AG09309 (cell line): ENCODE measurements at places on chromosomes 6 and 20.
A peak's percentile ranks its signal among the peaks of the same experiment; 100 is the strongest.

DNA sequence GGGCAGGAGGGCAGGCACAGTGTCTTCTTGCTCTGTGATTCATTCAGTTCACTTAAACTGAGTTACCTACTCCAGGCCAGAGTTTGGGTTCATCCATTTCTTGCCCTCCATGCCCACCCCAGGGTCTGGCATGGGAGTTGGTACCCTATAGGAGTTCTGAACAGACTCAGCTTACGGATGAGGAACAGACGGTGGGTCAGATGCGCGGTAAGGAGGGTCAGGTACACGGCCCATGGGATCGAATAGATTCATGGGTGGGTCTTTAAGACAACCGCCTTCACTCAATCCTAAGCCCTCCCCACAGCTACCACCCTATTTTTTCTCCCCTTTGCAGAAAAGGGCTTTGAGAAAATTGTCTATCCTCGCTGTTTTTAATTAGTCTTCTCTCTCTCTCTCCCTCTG lies 13.1 kb upstream of the TRIB3 start:
- DNase-seq: no peak

GRCh38 chr6:33151050-33151449 lies 41.2 kb downstream of the COL11A2 start:
- DNase-seq: no peak

GRCh38 chr20:39752262-39752876 lies 790.2 kb downstream of the DHX35 start:
- DNase-seq: no peak

DNA sequence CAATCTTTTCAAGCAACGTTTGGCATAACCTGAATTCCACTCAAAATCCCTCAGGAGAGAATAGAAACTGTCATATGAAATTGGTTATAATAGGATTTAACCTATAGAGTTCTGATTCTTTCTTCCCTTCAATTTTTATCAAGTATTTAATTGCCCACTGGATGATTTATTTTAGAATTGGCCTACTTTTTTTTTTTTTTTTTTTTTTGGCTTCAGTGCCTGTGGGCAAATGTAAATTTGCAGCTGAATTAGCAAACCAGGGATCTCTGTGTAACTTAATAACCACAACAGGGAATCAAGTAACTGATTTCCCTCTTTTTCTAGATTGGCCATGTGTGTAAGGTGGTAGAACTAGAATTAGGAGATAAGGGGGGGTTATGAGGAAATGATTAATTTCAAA lies 157.0 kb downstream of the SOX4 start:
- DNase-seq: no peak

GRCh38 chr20:60117065-60117464 lies 158.8 kb downstream of the CDH26 start:
- peak; percentile 80 for DNase-seq

DNA sequence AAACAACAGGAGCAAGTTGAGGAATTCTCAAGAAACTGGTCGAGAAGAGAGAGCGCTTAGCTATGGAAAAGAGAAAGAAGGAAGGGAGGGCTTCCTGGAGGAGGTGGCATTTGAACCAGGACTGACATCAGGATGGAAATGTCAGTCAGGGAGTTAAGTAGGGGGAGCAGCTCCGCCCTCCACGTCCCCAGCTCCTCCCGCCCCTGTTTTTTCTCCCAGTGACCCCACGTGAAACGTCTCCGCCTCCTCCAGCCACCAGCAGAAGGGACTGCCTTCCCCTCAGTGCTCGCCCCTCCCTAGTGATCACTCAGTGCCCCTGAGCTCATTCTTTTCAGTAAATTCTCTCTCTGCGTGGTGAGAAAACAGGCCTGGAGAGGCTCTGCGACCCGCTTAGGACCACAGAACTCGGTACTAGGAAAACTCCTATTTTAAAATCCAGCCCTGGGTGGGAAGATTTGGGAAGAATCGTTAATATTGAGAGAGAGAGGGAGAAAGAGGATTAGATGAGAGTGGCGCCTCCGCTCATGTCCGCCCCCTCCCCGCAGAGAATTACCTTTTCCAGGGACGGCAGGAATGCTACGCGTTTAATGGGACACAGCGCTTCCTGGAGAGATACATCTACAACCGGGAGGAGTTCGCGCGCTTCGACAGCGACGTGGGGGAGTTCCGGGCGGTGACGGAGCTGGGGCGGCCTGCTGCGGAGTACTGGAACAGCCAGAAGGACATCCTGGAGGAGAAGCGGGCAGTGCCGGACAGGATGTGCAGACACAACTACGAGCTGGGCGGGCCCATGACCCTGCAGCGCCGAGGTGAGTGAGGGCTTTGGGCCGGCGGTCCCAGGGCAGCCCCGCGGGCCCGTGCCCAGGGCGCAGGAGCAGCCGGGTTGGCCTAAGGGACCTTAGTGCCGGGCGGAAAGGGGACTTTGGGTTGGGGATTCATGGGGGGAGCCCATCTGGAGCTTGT lies 4.6 kb downstream of the HLA-DPB1 start:
- DNase-seq: no peak

GRCh38 chr6:38524436-38525145 lies 115.1 kb downstream of the BTBD9 start:
- no peak for DNase-seq

- no peak for DNase-seq
These were observed 70.9 kb upstream of the HLA-E start for GRCh38 chr6:30418448-30418847.

DNA sequence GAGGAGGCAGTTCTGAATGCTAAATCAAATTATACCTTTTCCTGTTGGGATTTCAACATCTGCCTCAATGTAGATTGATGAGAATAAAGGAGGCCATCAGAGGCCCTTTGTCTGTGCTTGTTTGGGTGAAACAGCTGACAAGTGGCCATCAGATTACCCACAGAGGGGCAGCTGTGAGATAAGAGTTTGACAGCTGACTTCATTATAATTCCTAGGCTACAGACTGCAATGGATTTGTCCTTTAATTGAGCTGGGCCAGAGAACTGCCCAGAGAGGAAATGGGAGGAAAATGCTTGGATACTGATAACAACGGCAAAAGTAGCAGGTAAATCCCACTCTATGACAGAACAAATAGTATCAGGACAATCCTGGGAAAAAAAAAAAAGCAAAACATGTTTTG lies 649.4 kb downstream of the HDGFL1 start:
- no peak for DNase-seq

- no peak for DNase-seq
These were observed 624 bp upstream of the TJAP1 start for GRCh38 chr6:43476746-43477145.

GRCh38 chr6:21780141-21780540 lies 186.6 kb downstream of the SOX4 start:
- DNase-seq: no peak

GRCh38 chr6:128981716-128982115 lies 98.8 kb downstream of the LAMA2 start:
- DNase-seq: no peak

DNA sequence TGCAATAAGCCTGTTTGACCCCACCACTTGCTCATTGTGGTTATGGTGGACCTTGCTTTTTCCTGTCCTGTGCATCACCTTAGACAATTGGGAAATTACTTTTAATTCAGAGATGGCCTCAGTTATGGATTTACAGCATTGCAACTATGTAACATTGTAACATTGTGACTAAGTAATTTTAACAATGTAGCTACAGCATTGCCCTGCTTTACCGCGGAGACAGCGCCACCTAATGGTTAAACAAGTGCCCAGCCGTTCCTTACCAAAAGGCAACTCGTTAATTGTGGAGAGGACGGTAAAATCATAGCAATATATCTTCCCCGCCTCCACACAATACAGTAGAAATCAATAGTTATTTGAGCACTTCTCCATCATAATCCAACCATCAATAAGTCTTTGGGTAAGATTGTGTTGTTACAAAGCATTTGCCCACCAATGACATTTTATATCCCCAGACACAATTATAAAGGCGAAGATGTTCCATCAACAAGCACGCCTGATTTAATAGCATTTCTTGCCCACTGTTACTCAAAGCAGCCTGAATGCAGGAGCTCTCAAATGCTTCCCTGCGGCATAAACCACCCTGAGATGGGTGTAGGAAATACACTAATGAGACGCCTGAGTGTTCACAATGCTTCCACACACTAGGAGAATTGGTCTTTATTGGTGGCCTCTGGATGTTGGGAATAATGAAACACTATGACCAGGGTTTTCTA lies 93.7 kb downstream of the PROKR2 start:
- peak; percentile 21 for DNase-seq

- DNase-seq: peak; percentile 62
These were observed 85.9 kb upstream of the TRAF3IP2 start for GRCh38 chr6:111691345-111692225.

- DNase-seq: no peak
These were observed 121.0 kb downstream of the BTBD9 start for GRCh38 chr6:38518511-38519304.

DNA sequence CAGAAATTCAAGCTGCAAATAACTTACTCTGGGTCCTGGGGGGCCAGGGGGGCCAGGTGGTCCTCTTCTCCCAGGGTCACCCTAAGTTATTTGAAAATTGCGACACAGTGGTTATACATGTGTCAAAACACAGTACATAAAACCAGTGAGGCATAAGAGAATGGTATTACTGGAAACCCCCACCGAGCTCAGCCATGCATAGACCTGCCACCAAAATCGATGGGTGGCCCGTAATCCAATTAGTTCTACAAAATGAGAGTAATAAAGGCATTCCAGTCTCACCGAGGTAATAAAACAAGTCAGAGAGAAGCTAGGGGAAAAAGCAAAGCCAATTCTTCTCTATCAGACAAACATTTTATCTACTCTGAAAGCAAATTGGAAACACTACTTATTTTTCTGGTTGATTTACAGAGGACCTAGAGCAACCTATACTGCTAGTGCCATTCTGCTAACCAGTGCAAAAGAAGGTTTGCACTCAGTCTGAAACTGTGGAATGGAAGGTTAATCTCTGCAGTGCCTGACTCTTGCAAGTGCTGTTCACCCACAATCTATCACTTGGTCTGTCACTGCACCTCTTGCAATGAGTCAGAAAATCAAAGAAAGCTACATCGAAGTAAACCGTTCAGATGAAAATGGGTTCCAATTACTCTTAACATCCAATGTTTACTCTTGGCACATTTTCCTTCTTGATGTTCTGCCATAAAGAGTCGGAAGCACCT lies 32.4 kb downstream of the COL9A1 start:
- DNase-seq: no peak

DNA sequence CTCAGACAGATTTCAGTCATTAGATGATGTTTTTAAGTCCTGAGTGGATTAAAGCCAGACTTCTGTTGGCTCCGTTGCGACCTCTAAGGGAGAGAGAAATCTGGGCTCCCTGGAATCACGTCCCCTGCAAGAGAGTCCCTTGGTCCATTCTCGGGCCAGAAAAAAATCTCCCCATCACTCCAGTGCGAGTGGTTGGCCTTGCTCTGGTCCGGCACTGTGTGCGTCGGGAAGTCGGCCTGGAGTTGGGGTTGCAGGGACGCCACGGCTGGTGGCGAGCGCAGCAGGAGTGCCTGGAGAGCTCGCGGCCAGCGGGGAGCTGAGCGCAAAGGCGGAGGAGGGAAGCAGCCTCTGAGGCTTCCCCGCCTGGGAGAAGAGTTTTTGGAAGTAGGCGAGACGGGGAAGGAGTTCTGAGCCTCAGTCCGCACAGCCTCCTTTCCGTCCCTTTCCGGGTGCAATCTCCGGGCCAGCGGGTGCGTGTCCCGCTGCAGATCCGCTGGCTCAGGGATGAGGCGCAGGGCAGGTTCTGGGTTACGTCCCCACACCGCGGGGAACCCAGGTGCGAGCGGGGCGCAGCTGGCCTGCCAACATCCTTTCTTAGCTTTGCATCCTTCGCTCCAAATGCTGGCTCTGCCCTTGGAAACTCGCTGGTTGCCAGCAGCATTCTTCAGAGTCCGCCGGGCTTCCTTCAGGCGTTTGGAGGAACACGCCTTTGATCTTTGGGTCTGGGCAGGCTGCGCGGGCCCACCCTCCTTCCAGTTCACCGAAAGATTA lies 6.8 kb downstream of the TCF21 start:
- no peak for DNase-seq

DNA sequence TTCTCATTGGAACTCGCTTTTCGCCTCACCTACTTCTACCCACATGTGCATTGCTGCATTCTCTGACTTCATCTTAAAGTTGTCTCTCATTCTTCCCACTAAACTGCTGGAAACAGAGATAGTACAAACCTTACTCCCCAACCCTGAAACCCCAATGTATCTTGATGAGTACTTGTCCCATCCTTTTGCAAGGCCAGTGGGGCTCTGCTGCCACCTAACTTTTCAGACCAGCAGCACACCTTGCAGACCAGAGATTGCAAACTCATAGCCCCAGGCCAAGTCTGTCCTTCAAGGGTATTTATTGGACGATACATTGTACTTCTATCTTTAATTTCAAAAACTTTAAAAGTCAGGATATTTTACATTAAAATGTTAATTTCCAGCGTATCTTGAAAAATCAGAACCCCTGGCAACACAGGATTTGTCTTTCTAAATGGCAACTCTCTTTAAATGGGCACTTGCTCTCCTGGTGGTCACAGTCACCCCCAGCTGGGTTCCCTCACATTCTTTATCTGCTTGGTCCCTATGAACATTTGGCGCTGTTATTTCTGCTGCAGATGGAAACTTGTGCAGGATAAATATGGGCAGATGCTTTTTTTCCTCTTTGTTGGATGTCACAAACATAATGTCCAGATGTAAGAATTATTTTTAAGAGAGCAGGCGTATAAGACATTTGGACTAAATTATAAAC lies 83.9 kb downstream of the SOD2 start:
- no peak for DNase-seq

DNA sequence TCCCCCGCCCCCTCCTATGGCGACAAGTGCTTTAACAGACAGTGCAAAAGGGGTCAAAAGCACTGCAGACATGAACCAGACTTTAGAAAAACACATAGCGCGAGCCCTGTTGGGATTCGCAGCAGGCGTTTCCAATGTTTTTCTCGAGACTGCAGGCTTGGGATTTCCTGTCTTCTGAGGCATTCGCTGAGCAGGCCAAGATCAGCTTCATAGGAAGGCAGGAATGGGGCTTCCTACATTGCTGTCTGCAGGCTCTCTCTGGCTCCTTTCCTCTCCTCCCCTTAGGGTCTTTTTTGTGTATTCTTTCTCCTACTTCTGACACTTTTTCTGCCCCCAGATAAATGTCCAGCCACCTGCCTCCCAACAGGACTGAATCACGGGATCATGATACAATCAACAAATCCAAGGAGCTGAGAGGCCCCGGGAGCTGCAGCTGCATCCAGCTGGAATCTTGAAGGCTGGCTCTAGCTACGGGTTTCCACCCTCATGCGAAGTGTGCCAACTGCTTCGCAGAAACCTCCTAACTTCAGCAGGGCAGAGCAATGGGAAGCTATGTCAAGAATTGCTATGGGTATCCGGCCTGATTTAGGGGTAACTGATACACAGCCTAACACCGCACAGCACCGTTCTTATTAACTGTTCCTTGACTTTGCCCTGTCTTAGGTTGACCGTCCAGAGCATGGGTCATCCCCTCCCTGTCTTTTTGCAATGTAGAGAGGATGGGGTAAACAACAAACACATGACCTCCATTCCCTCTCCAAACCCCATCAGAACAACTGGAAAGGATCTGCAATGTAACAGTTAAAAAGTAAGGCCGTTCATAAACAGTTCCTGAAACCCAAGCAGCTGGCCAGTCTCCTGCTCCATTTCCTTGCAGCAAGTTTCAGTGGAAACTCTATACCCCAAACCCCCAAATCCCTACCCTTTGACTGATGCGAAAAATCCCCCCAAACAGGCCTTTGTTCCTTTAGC lies 31.5 kb downstream of the SNX5 start:
- DNase-seq: peak; percentile 16
